Activated CD4-positive, alpha-beta T cell treated with anti-CD3 and anti-CD28 coated beads, Interleukin-2, amount 50 U/mL, for 24 hours (primary cell): ENCODE measurements at places on chromosomes 13 and 19.

DNA sequence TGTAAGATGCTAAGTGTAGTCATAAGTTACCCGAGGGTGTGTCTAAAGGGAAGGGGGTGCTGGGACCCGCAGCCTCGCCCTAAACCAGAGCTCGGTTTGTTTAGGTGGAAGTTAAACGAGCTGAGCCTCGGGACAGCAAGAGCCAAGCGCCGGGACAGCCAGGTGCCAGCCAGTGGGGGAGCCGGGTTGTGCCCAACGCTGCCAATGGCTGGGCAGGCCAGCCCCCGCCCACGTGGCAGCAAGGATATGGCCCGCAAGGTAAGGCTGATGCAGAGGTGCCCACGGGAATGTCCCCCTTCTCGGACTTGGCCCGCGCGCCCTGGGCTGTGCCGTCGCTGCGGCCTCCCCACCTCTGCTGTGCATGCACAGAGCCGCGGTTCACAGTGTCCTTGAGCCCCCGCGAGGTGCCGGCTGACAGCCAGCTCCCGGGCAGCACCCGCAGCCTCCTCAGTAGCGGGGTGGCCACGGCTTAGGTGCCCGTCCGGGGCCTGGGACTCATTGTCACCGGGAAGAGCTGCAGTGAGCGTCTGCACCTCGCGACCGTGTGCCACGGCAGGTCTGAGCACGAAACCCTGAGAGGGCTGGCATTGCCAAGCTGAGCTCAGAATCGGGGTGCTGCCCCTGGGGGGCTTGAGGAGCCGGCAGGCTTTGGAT lies 9.3 kb upstream of the RPS15 start:
- DNase-seq: no peak

GRCh38 chr13:105956921-105957320 lies 578.5 kb downstream of the EFNB2 start:
- no peak for DNase-seq

DNA sequence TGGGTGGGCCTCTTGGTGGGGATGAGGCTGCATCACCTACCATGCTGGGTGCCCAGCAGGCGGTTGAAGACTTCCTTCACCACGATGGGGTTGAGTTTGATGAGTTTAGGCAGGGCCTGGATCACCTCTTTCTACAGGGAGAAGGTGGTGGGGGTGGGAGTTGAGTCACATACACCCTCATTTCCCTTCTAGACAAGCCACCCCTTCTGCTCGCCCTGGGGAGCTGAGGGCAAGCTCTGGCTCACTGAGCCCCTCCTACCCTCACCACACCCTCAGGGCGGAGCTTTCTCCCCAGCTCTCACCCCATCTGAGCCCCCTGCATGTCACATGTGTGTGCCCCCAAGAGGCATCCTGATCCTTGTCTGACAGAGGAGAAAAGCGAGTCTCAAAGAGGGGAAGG lies 7.6 kb upstream of the RSPH6A start:
- DNase-seq: no peak

DNA sequence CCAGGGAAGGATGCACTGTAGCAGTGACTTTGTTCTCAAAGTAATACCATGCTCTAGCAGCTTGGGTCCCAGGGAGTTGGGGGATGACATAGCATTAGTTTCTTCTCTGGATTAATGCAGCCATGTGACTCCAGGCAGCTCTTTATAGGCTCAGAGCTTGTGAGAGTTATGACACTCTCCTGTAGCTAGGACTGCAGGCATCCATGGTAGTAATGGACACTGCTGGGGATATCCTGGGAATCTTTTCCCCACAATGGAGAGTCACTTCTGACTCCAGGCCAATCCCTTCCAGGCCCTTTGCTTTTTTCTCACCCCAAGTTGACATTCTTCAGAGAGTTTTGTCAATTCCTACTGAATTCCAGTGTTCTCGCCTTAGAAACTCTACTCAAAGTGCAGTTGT lies 270.9 kb downstream of the COG6 start:
- no peak for DNase-seq

DNA sequence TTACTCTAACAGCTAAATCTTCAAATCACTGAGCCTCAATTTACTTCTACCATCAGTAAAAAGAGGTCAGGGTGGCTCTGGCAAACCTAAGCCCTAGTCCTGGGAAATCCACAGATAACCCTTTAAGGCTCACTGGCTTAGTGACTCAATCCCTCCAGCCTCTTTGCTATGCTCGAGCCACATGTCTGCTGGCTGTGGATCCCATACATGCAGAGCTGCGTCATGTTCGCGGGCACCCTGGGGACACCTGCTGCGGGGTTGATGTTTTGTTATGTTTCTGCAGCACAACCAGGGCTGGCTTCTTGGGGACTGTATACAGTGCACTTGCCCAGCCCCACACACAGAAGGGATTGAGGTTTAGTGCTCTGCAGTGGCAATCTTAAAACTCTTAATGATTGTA lies 41.6 kb upstream of the C13orf42 start:
- no peak for DNase-seq
